ENCODE measurements at places on chromosomes 1 and 21.

DNA sequence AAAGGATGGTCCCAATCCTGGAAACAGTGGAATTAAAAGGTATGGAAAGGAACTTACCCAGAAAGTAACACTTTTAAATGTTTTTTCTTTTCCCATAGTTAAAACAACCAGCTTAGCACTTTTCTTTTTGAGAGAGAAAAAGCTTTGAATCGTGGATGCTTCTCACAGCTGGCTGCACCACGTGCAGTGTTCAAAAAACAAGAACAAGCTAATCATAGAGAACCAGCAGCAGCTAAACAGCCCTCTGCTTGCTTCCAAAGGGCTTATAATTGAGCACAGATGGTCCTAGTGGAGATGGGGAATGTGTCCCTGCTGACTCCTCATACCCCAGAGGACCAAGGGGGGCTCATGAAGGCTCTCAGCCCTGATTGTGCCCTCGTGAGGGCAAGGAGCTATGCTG, 26.4 kb downstream of the UTP25 start:
- no peak for DNase-seq

GRCh38 chr1:115492019-115492595, 149.7 kb upstream of the VANGL1 start:
- DNase-seq = no peak

DNA sequence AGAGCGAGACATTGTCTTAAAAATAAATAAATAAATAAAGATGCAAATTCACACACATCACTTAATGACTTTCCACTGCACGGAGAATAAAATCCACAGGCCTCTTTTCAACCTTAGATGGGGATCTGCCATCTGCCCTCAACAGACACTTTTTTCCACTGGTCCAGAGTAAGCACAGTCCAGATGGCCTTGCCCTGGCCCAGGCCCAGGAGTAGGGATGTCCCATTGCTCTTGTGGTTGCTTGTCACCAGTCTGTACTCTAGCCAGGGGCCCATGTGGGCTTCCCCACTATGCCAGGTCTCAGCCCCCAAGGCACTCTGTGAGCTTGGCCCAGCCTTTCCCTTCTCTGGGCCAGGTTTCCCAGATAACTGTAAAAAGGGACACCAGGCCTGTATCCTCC, 17.4 kb downstream of the PLOD1 start:
- no peak for DNase-seq

DNA sequence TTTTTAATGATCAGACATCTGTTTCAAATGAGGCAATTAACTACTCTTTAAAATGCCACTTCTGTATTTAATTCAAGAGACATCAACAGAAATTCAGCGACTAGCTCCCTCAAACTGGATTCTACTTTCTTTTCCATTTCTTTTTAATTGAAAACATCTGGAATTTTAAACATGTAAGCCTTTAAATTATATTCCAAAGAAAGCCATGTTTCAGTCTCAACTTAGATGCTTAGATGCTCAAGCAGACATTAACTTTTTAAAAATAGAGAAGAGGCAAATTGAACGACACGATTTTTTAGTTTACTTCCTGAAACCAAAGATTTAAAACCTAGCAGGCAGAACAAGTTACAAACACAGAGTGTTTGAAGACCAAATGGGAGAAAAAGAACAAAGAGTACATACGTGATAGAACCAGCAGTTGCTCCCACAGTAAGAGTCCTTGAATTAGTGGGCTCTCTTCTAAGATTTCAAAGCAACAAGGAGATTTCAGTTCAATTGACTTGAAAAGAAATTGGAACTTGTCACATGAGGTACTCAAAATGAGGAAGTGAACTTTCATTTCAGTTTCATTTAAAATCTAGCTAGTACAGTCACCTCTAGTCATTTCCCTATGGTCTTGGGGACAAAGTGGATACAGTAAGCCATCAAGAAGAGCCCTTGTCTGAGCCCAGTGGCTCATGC, at the start of gene CTSS:
Gene CTSS (minus strand): TSS at position 483 of the 681 bp plus-strand sequence. CDS start 1,015 bp downstream, outside the sequence.
- DNase-seq = no peak

DNA sequence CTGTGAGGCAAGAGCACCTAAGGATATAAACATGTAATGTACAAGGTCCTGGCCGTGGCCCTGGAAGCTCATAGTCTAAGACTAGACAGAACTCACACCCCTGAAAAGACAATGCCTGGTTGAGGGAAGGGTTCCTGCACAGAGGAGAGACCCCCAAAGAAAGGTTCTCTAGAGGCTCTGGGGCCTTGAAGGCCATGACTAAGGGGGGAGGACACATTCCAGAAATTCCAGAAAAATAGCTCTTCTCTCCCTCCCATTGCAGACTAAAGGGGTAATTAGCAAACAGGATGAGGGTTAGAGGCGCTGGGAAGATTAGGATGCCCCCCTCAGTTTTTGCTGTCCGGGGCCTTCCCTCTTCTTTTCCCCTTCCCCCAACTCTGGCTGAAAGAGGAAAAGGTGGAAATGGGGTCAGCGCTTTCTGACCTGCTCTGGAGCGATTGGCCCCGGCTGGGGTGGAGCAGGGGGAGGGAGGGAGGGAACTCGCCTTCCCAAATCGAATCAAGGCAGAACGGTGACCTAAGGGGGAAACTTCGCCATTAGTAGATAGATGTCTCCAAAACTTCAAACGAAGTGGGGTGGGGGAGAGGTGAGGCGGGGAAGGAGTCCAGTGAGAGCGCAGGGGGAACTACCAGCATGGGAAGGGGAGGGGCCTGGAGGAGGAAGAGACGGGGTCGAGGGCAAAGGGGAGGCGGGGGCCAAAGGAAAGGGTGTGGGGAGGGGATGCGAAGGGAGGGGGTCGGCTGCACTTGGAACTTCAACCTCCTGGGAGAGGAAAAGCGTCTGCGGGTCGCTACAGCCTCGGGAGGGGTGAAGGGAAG, 11.8 kb downstream of the PAX7 start:
- no peak for DNase-seq

- no peak for DNase-seq
These were observed 3.2 kb downstream of the NRDC start for GRCh38 chr1:51875291-51875772.

GRCh38 chr1:27668121-27668807, 3.7 kb downstream of the IFI6 start:
- no peak for DNase-seq

- no peak for DNase-seq
These were observed 35.3 kb downstream of the SLC19A1 start for GRCh38 chr21:45506836-45507522.

DNA sequence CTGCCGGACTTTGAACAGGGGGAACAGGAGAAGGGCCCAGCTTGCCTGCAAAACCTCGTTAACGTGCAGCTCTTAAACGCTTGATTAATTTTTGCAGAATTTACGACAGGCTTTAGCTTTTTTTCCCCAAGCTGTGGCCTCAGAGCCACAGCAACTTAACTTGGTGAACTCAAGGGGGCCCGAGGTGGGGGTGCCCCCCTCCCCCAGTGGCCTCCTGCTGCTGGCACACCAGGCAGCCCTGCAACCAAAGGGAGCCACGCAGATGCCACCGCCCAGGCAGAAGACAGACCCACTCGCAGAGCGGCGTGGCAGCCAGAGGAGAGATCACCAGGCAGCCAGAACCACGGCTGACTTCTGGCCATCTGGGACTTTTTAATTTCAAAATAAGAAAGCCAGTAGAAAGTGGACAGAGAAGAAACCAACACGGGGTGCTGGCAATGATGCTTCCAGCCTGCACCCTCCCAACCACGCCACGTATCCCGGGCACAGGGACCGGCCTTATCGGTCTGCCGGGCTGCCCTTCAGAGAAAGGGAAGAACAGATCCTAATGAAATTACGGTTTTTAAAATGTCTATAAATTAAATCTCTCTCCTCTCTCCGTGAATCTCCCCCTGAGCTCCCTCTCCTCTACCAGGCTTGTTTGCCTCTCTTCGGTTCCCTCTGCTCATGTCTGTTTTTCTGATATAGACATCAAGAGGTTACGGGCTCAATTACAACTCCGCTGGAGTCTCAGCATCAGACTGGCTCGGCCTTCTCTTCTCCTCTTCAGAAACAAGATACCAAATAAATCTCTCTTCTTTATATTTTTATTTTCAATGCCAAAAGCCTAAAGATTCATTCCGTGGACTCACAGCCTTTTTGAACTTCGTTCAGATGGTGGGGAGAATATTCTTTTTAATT, 6.4 kb downstream of the CASZ1 start:
- DNase-seq = no peak

DNA sequence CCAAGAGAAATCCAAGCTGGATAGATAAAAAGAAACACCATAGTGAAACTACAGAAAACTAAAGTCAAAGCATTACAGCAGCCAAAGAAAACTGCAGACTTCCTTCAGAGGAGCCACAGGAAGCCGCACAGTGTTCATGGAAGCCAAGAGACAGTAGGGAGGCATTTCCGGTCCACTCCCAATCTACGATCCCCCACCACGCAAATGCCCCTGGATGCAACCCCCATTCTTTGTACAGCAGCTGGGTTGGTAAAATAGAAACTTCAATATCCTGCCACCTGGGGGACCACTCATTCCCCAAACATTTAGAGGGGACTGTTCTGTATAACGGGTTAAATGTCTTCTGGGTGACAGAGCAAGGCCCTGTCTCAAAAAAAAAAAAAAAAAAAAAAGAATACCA, 43.9 kb upstream of the TSPEAR start:
- DNase-seq = no peak

DNA sequence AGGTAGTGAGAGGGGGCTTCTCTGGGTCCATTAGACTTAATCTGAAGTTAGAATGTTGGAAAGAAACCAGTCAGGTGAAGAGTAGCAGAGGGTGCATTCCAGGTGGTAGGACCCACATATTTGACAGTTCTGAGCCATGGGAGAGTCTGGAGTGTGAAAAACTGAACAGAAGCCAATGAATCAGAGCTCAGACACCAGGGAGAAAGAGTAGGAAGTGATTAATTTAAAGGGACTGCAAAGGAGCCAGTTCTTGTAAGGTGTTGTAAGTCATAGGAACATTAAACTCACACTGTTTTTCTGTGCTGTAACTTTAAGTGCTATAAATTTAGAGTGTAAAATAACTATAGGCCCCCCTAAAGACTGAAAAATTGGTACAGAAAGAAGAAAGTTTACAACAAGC, 5.9 kb upstream of the DHX9 start:
- peak; percentile 2 for DNase-seq

DNA sequence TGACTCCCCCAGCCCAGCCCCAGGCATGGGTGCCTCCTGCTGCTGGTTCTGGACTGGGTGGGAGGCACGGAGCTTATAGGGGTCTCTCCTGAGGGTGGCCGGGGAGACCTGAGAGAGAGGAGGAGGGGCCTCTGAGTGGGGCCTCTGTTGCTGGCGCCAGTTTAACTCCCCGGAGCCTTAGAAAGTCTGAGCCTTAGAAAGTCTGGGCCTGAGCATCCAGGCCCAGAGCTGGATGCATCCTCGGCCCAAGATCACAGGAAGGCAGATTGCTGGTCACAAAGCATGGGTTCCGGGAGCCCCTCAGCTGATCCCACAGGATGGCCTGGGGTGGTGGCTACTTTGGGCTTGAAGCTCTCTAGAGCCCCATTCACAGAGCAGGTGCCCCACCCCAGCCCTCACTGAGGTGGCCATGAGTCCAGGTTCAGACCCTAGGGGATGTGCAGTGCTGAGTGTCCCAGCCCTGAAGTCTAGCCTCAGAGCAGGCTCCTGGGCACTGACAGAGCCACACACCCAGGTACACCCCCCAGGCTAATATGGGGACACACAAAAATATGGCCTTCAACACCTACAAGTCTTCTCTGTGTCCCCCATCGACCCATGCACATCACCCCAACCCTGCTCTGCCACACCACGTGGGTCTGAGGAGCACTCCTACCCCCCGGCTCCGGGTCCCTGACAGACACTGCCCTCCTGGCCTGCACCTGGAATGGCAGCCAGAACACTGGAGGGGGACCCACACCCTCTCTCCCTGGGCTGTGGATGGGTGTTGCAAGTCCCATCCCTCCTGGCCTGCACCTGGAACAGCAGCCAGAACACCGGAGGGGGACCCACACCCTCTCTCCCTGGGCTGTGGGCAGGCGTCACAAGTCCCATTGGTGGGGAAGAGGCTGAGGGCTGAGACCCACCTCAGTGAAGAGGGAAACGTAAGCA, 9.7 kb downstream of the PLA2G2F start:
- no peak for DNase-seq

DNA sequence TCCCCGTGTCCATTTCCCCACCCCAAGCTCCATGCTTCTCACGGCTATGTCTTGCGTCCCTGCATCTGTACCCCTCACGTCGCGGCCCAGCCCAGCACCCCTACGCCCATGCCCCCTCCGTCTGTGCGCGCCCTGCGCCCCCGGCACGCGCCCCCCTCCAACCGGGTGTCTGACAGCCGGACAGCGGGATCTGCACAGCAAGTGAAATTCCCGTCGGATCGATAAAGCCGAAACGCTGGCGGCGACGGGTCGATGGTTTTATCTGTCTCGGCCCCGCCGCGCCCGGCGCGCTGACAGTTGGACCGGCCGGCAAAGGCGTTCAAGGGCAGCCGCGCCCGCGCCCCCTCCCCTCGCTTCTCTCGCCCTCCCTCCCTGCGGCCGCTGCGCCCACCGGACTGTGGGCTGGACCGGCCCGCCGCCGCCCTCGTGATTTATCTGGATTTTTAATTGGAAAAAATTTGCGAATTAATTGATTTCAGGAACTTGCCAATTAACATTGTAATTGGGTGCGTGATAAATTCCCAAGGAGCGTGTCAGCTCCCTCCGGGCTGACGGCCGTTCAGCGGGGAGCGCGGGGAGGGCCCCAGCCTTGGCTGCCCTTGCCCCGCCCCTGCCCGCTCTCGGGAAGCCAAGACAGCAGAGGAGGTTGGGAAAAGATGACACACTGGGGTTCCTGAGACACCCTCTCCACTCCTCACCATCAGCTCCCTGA, 57.1 kb downstream of the TMEM53 start:
- no peak for DNase-seq

DNA sequence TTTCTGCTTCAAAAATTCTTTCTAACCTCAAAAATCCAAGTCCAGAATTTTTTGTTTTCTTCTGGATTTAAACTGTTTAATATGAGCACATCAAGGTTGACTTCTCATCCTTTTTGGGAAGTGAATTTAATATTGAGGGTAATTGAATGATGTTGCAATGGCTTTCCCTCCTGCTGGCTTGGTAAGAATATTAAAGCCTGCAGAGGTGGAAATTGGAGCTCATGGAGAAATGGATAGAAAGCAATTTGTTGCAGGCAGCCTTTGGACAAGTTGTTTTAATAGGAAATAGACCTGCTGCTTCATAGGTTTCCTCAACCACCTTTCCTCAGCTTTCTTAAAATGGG, 124.7 kb downstream of the SYT2 start:
- no peak for DNase-seq

DNA sequence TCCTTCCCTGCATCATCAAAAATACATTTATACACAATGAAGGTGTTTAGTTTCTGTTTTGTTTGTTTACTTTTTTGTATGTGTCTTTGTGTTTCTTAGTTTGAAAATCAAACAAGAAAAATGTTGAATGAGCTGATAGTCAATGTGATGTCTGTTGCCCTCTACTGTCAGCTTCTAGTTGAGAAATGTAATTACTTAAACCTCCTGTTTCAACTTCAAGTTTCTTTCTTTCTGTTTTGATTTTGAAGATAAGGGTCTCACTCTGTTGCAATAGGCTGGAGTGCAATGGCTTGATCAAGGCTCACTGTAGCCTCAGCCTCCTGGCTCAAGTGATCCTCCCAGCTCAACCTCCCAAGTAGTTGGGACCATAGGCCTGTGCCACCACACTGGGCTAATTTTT, 37.5 kb downstream of the SPTA1 start:
- no peak for DNase-seq

- no peak for DNase-seq
These were observed 42.9 kb downstream of the UMODL1 start for GRCh38 chr21:42113926-42114409.

GRCh38 chr1:219924342-219924741, 4.0 kb downstream of the SLC30A10 start:
- DNase-seq = no peak
